ENCODE measurements at places on chromosomes 6 and 20. TPM values are rescaled to one million over a fixed set of nuclear protein-coding genes. Genes with fewer than 3 reads are reported as not detected.

GRCh38 chr20:11110535-11110934 is 436.7 kb upstream of the JAG1 start:
- DNase-seq: no peak

DNA sequence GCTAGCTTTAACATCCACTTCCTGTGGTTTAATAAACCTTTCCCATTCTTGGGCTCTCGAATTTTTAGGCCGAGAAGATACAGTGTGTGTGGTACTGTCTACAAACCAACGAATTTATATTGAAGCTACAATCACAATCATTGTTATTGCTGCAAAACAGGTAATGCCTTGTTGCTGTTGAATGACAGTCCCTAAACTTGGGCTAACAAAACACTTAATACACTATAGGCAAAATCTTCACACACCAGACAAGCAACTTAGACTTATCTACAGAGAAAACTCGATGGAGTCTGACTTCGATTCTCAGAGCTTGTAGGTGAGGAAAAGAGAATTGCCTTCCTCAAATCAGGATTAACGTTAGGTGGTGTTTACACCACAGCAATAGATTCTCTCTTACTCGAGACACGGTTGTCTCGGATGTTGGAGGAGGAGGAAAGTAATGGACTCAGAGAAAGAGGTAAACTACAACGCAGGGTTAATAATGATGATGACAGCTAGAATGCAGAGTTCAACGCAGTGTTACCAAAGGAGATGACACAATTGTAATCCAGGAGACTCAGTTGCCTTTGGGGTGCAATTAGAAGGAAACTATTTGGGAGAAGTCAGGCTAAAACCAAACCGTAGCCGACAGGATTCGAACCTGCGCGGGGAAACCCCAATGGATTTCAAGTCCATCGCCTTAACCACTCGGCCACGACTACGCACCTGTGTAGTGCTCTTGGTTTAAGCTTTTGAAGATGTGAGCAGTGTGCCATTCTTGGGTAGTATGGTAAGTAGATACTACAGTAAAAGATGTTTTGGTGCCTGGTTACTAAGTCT is 32.5 kb upstream of the ZNF184 start:
- no peak for DNase-seq

- DNase-seq: peak; percentile 84
Measured at GRCh38 chr6:26123947-26124780, 36.9 kb downstream of the HFE start.

GRCh38 chr20:32281711-32282110 is 4.3 kb downstream of the KIF3B start:
- DNase-seq: no peak

DNA sequence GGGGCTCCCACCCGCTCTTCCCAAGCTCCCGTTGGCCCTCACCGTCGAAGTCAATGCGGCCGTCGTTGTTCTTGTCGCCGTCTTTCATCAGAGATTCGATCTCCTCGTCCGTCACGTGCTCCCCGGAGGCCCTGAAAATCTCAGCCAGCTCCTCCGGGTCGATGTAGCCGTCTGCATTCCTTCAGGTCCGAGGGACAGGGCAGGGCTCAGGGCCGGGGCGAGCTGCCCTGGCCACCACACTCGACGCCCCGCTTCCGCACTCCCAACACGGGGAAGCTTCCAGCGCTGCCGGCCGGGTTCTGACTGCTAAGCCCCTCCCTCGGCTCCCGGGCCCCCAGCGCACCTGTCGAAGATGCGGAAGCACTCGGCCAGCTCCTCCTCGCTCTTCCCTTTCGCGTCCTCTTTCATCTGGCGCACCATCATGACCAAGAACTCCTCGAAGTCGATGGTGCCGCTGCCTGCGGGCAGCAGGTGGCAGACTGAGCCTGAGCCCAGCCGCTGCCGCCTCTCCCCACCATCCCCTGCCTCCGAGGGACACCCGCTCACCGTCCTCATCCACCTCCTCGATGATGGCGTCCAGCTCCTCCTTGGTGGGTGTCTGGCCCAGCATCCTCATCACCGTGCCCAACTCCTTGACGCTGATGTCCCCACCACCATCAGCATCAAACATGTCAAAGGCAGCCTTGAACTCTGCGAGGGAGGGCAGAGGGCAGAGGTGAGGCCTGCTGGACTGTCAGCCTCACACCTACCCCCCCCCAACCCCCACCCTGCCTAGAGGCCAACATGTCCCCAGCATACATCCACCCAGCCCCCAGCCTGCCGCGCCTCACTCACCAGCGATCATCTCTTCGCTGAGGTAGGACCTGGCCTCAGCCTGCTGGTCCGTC is 2.9 kb downstream of the TNNC2 start:
- no peak for DNase-seq

Gene DPPA5
- not detected for total RNA-seq

Gene MYBL2
- 62.0 TPM for total RNA-seq

GRCh38 chr6:129691709-129692108 is 18.3 kb downstream of the ARHGAP18 start:
- no peak for DNase-seq

- DNase-seq: no peak
Measured at GRCh38 chr6:3847521-3847920, 1.7 kb upstream of the FAM50B start.

- DNase-seq: peak; percentile 62
Measured at GRCh38 chr6:133241901-133242636, 912 bp downstream of the EYA4 start.

GRCh38 chr20:34824026-34824425 is 1.4 kb downstream of the NCOA6 start:
- no peak for DNase-seq

GRCh38 chr6:7687145-7688111 is 38.5 kb upstream of the BMP6 start:
- no peak for DNase-seq

Gene CALHM6
- 9.6 TPM for total RNA-seq

Gene SLC22A2
- total RNA-seq: not detected

- no peak for DNase-seq
Measured at GRCh38 chr20:40294747-40295146, 394.3 kb downstream of the MAFB start.

Gene RBL1
- total RNA-seq: 35.6 TPM

- DNase-seq: no peak
Measured at GRCh38 chr20:37327748-37328147, 18.2 kb upstream of the SRC start.

Gene OLIG3
- total RNA-seq: not detected

DNA sequence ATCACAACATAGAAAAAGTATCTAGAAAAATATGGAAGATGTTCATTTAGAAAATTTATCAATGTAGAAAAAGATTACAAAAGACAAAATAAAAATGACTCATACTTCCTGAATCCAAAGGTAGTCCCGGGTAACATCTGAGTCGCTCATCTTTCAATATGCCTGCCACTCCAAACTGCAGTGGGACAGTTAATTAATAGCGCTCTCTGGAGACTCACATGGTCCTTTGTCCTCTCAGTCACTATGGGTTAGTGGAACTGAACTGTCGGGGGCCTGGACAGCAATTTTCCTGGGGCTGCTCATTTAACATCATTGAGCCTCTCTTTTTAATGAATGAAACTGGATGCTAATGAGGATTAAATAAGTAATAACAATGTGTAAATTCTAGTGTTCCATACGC is 103.4 kb downstream of the MAP3K4 start:
- no peak for DNase-seq

DNA sequence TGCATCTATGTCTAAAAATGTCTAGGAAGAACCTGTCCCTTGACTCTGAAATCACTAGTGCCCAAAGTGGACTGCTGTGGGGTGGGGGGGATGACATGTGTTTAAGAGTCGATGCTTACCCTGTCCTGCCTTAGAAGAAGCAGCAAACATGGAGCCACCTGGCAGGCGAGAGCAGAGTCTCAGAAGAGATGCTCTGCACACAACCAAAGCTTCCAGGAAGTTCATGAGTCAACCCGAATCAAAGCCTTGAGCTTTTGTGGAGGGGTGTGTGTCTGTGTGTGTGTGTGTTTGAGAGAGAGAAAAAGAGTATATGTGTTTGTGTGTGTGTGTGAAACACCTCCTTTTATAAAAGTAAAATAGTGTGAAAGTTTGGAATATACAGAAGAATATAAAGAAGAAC is 269.9 kb downstream of the ALDH8A1 start:
- no peak for DNase-seq

Gene ID1
- total RNA-seq: 0.52 TPM

Gene DDR1
- total RNA-seq: 7.4 TPM

Gene NRN1
- total RNA-seq: 0.95 TPM

DNA sequence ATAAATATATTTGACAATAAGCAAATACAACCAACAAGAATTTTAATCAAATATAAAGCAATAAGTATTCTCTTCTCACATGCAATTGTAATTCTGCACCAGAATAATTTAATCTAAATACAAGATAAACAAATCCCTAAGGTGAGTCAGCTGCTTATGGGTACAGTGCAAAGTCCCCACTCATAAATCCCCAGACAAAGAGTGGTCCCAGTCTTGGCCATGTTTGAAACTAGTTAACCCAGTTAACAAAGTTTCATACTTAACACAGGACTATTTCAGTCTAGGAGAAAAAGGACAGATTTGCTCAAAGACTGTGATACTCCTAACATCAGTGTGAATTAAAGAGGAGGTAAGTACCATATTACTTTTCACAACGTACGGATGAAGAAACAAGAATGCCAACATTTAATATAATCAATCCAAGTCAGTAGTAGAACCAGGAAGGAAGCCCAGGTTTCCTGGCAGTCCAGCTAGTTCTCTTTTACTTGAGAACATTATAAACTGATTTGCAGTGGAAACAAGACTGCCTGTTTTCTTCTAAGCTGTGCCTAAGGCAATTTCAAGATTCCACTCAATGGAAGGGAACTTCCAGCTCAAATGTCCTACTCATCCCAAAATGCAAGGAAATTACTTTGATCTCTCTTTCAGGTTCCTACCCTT is 10.4 kb downstream of the SAMD3 start:
- DNase-seq: no peak

DNA sequence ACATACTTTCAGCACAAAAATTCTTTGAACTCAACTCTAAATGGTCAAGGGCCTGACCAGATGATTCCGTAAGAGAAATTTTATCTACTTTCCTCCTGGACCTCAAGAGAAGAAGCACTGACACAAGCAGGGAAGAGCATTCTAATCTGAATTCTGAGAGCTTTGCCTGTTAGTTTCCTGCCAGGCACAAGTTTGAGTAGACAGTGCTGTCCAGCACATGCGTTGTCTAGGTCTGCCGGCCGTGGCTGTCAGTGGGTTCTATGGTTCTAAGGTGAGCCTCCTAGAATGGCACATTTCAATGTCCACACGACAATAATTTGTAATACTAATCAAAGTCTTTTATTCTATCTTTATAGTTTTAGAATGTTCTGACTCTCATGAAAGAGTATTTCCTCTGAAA is 91.9 kb downstream of the RFPL4B start:
- no peak for DNase-seq

Gene PRPH2
- 0.10 TPM for total RNA-seq

DNA sequence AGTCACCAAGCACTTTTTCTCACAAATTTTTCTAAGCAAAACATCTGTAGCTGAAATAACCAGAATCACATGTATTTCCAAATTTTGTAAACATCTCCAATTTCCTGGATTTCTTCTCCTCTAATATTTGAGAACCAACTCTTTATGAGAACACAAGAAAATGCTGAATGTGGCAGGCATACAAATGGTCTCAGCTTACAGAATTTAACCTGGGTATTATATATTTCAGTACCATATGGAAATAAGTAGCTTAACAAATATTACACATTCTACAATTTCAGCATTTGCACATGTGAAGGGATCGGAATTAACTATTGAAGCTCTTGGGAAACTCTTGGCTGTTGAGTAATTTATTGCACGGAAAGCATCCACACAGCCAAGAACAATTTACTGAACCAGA is 92.5 kb downstream of the TBXT start:
- DNase-seq: no peak

- DNase-seq: peak; percentile 68
Measured at GRCh38 chr6:118810420-118811027, 83.4 kb upstream of the ASF1A start.

Gene DTD1
- total RNA-seq: 49.8 TPM

Gene PAK5
- total RNA-seq: not detected

- DNase-seq: no peak
Measured at GRCh38 chr6:514396-514978, 122.9 kb downstream of the IRF4 start.

Gene TP53TG5
- not detected for total RNA-seq

DNA sequence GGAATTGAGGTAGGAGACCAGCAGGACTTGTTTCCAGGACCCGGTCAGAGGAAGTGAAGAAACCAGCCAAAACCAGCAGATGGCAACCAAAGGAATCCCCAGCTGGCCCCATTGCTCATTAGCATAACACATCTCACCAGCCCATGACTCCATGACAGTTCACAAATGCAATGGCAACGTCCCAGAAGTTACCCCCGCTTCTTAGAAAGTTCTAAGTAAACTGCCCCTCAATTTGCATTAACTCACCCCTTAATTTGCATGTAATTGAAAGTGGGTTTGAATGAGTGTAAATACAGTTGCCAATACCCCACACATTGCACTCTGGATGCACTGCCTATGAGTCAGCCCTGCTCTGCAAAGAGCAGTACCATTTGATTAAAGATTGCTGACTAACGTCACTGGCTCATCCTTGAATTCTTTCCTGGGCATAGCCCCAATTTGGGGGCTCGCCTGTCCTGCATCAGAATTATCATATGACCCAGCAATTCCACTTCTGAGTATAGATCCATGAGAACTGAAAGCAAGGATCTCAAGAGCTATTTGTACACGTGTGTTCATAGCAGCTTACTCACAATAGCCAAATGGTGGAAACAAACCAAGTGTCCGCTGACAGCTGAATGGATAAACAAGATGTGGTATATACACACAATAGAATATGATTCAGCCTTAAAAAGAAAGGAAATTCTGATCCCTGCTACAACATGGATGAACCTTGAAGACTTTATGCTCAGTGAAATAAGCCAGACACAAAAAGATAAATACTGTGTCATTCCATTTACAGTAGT is 36.4 kb downstream of the MYLK4 start:
- no peak for DNase-seq

Gene SLC44A4
- not detected for total RNA-seq
